ENCODE measurements at places on chromosomes 12 and 14. TPM values are rescaled to one million over a fixed set of nuclear protein-coding genes. Genes with fewer than 3 reads are reported as not detected.

DNA sequence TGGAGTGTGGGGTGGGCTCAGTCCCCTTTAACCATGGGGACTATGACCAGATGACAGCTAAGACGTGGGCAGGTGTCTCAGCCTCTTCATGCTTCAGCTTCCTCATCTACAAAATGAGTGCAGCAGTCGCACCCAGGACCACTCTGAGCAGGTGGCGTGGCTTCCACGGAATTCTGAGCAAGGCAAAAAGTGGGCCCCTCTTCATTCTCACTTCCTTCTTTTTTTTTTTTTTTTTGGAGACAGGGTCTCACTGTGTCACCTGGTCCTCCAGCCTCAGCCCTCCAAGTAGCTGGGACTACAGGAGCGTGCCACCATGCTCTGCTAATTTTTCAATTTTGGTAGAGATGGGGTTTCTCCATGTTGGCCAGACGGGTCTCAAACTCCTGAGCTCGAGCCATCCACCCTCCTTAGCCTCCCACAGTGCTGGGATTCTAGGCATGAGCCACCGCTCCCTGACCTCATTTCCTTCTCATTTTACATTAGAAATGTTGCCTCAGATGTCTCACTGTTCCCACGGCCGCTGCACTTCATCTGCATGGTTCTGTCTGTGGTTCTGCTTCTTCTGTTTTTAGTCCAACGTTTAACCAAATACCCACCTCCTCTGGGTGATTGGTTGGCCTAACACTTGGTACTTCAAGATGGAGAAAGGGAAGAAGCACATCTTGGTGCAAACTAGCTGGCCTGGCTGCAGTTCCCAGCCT is 41.3 kb upstream of the BCL7A start:
- no peak for DNase-seq

- DNase-seq: peak; percentile 21
These were observed 53.7 kb downstream of the GALNT4 start for GRCh38 chr12:89470741-89471509.

- no peak for DNase-seq
These were observed 6.4 kb upstream of the TTC8 start for GRCh38 chr14:88818018-88818417.

DNA sequence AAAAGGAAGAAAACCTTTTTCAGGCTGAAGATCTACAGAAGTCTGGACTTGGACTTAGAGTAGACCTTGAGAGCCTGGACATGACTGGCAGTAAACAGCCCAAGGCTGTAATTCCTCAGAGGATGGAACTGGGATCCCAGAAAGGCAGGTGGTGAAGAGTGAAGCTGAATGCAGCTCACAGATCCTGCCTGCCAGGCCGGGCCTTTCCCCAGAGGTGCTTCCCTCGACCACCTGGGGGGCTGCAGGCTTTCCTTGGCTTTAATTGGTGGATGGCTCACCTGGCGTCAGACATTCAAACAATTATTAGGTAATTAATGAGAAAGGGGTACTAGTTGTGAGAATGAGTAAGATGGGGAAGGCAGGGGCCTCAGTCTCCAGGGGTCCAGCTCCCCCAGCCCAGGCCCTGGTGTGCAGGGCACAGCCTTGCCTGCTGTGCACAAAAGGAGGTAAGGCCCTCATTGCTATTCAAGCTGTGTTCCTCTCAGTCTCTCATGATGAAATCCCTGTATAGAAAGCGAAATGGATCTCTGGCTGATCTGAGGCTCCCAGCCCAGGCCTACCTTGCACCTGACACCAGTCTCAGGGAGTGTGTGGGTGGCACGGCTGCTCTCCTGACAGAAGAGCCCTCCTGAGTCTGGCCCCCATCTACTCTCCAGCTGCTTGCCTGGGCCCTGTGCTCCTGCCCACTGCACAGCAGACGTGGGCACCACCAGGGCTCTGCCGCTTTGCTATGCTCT is 63.0 kb upstream of the TCL1A start:
- DNase-seq: no peak

The SOS2 gene
- total RNA-seq: 16.8 TPM

The LLPH gene
- 34.4 TPM for total RNA-seq

Measured in H4 (cell line).